Left lung (tissue), 14 donors: ENCODE measurements at places on chromosomes 4 and X. TPM values are rescaled to one million over a fixed set of nuclear protein-coding genes. Genes with fewer than 3 reads are reported as not detected.

PCYT1B gene
- 6.4 TPM for polyA plus RNA-seq

OTC gene
- polyA plus RNA-seq = 0.14 TPM

PRKX gene
- 11.6 TPM for polyA plus RNA-seq

RASL11B gene
- polyA plus RNA-seq = 25.3 TPM

PDZD11 gene
- polyA plus RNA-seq = 50.2 TPM

GDPD2 gene
- polyA plus RNA-seq = 0.12 TPM

IL3RA gene
- polyA plus RNA-seq = 26.4 TPM

CD38 gene
- 1.9 TPM for polyA plus RNA-seq

RNF150 gene
- polyA plus RNA-seq = 14.6 TPM

ARHGAP36 gene
- 0.10 TPM for polyA plus RNA-seq

TEX13B gene
- 0.14 TPM for polyA plus RNA-seq

TEX13D gene
- not detected for polyA plus RNA-seq

MAGEA2 gene
- polyA plus RNA-seq = not detected

ASB11 gene
- 0.38 TPM for polyA plus RNA-seq

CFAP47 gene
- polyA plus RNA-seq = 5.3 TPM

TRIM60 gene
- polyA plus RNA-seq = not detected

PDGFRA gene
- 130 TPM for polyA plus RNA-seq

MND1 gene
- polyA plus RNA-seq = 10.3 TPM

GLRA3 gene
- polyA plus RNA-seq = 0.04 TPM
